ENCODE measurements at places on chromosomes 1 and 21.

DNA sequence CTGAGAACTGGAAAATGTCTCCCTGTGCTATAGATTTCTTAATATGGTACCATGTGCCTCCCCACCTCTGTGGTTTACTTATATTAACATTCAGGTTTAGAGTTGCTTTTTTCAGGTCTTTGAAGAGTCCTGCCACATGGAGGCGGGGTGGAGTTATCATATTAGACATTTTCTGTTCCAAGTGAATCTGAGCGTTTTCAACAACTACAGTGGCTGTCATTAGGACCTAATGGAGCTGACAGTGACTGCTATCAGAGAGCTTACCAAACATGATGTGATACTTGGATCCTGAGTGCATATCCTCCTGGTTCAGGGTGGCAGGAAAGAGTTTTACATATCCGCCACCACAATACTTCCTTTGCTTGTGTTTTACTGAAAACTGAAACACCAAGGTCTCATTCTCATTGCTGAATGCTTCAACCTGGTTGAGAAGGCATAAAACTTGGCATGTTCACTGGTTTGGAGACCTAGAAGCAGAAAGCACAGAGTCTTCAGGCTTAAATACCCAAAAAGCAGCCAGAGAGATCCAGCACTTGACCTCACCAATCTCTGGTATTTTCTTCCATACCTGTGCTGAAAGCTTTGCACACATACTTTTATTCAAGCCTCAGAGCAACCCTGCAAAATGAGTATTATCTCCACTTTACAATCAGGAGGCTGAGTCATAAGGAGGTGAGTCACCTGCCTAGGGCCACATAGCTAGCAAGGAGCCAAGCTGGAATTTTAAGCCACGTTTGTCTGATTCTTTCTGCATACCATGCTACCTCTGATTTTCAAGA, 47.4 kb upstream of the OSBPL9 start:
- peak; percentile 34 for DNase-seq

DNA sequence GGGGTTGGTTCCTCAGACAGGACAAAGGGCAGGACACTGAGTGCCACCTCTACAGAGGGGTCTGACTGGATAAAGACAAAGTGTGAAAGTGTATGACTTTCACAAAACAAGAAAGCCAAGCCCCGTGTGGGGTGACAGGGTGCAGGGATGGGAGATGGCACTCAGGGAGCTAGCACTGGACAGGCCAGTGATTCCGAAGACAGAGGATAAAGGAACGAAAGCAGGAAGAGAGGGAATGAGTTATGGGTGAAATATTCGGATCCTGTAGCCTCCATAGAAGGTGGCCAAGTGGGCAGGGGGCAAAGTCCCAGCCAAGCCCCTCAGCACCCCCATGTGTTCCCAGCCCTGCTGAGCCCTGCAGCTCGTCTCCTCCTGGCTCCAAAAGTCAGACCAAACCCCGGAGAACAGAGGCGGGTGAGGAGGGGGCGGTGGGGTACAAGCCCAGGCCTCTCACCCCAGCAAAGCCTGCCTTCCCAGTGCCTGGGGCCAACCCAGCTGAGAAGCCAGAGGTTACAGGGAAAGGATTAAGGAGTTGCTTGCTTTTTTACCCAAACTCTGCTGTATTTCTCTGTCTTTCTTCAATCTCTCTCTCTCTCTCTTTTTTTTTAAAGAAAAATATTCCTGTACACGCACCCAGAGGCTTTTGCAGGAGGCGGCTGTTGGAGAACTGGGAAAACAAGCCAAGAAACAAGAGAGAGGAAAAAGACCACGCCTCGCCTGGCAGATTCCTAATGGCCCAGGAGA, 14.0 kb upstream of the WASF2 start:
- DNase-seq = no peak

- no peak for DNase-seq
Measured at GRCh38 chr1:24329331-24329730, 10.2 kb downstream of the GRHL3 start.

GRCh38 chr1:190940951-190941350, 463.3 kb upstream of the BRINP3 start:
- no peak for DNase-seq

DNA sequence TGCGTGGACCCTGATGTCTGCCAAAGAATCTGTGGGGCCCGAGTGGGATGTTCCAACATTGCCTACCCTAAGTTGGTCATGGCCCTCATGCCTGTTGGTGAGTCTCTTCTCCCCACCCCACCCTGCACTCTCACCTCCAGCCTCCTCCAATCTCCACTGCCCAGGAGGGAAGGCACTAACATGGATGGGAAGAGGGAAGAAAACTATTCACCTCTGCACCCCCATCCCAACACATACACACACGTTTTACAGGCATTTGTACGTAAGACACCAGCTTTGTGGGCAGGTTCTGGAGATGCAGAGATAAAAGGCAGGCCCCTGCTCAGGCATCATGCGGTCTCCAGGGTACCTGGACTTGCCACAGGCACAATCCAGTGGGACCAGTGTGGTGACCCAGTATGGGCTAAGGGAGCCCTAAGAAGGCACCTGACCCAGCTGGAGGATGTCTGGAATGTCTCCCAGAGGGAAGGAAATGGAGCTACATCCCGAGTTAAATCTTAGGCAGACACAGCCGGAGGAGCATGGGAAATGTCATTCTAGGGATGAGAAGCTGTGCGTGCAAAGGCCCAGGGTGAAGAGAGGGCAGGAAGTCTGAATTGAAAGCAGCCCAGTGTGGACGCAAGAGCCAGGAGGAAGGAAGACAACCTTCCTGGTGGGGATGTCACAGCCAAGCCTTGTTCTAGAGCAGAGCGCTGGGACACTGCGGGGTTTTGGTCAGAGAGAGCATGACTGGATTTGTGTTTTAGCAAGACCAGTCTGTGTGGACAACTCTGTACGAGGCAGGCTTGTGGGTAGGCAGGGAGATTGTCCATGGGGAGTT, 11.4 kb downstream of the SLC5A9 start:
- no peak for DNase-seq

DNA sequence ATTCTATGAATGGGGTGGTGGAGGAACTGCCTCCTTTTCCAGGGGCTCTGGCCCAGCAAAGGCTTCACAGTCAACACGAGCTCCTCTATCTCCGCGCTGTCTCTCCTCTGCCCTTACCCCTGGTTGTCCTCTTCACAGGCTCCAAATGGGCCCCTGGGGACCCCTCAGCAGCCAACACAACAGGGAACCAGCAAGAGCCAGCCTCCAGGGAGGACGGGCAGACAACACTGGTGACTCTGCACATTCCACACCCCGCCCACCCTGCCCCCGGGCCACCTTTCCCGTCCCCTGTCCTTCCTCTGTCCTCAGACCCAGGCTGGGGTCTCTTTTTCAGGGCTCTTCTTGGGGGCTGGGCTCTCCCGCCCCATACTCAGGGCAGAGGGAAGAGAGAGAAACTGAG, 17.5 kb upstream of the ETV3 start:
- DNase-seq = no peak

GRCh38 chr1:186978596-186979556, 150.1 kb downstream of the PLA2G4A start:
- DNase-seq = no peak

- DNase-seq = no peak
Measured at GRCh38 chr1:60114745-60115318, 41.3 kb upstream of the C1orf87 start.

DNA sequence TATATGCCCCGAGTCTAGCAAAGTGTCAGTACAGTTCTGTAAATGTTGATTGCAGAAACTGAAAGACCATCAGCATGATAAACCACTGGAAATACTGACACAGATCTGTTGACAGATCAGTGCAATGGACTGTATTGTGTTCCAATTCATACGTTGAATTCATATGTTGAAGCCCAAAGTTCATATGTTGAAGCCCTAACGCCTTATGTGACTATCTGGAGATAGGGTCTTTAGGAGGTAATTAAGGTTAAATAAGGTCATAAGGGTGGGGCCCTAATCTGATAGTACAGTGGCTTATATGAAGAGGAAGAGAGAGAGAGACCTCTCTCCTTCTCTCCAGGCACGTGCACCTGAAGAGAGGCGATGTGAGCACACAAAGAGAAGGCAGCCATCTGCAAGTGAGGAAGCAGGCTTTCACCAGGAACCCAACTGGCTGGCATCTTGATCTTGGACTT, 144.7 kb downstream of the MRPL39 start:
- no peak for DNase-seq

- peak; percentile 33 for DNase-seq
Measured at GRCh38 chr1:28509705-28510272, 3.9 kb downstream of the RCC1 start.

- no peak for DNase-seq
Measured at GRCh38 chr1:246058466-246058865, 448.6 kb downstream of the SMYD3 start.

DNA sequence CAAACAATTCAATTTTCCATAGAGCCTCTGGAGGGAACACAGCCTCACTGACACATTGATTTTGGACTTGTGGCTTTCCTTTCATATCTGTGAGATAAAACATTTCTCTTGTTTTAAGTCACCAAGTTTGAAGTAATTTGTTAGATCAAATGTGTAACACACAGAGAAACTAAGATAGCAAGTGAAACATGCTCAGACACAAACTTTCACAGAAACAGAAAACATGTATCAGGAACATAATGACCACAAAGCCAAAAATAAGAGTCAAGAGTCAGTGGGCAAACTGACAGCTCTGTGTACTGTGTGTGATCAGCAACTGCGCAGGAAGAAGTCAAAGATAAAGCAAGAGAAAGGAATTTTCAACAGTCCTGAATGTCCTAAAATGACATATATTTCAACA, 1237.5 kb downstream of the AMY1C start:
- no peak for DNase-seq

DNA sequence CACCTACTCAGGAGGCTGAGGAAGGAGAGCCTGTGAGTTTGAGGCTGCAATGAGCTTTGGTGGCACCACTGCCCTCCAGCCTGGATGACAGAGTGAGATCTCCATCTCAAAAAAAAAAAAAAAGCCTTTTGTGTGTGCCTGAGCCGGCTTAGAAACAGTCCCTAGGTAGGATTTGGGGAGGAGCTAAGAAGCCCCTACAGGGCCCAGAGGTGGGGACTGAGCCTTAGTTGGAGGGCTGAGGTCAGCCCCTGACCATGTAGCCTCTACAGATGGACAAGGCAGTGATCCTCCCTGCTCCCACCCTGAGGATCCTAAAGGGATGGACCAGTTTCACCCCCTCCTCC, 2.5 kb downstream of the ADAMTSL4 start:
- DNase-seq = no peak

DNA sequence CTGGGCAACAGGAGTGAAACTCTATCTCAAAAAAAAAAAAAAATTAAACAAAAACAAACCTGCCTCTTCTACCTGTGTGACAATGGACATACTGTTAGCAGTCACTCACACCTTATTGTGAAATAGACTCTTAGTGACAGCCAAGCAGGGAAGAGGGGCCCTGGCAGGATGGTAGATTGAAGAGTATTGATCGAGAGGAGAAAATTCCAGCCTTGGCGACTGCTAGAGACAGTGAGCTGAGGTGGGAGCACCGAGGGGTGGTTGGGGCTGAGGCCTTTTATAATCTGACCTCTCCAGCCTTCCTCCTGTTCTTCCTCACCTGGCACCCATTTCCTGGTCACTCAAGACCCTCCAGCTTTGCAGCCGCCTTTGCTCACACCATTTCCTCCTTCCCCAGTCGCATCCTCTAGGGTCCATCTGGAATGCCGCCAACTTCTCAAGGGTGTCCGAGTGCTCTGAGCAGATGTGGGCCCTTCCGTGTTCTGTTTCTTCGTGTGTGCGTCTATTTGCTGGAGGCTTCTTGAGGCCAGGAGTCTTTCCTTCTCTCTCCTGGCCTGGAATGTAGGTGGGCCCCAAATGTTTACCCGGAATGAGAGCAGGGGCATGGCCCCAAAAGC, 196.9 kb upstream of the TMEM51 start:
- no peak for DNase-seq

DNA sequence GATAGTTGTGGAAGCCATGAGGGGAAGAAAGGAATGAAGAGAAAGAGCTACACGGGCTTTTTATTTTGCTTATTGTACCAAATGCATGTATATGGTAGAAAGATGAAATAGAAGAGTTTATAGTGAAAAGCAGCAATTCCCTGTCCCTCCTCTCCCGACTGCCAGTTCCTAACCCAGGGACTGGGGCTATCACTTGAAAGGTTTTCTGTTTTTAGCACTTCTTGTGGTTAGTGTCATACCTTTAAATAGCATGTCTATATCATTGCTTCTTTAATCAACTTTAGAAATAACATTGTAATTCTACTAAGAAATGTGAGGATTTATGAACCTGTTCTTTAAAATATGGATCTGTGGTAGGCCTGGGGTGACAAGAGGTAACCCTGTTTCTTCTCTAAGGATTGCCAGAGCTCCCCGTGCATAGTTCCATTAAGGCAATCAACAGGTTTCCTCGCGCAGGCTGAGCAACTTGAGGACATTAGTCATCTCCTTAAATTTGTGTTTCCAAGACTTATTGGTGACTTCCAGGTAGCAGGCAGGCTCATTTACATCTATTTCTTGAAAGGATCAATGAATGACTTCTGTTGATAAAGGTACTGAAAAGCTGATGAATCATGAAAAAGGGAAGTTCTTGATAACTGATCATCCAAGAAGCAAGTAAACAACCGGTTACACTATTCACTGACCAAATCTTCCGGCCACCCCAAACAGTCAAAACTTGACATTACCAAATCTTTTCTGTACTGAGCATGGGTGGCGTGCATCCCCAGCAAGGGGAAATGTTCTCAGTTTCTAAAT, 37.8 kb upstream of the S1PR1 start:
- DNase-seq = peak; percentile 26

DNA sequence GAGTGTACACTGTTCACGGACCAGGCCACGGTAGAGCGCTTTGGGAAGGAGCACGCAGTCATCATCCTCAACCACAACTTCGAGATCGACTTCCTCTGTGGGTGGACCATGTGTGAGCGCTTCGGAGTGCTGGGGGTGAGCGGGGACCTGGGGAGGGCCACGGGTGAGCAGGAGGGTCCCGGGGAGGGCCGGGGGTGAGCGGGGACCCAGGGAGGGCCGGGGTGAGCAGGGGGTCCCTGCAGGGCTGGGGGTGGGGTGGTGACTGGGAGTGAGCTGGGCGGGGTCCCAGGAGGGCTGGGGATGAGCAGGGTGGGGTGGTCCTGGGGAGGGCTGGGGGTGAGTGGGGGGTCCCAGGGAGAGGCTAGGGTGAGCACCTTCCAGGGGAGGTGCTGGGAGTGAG, 44.1 kb upstream of the TRAPPC10 start:
- no peak for DNase-seq

DNA sequence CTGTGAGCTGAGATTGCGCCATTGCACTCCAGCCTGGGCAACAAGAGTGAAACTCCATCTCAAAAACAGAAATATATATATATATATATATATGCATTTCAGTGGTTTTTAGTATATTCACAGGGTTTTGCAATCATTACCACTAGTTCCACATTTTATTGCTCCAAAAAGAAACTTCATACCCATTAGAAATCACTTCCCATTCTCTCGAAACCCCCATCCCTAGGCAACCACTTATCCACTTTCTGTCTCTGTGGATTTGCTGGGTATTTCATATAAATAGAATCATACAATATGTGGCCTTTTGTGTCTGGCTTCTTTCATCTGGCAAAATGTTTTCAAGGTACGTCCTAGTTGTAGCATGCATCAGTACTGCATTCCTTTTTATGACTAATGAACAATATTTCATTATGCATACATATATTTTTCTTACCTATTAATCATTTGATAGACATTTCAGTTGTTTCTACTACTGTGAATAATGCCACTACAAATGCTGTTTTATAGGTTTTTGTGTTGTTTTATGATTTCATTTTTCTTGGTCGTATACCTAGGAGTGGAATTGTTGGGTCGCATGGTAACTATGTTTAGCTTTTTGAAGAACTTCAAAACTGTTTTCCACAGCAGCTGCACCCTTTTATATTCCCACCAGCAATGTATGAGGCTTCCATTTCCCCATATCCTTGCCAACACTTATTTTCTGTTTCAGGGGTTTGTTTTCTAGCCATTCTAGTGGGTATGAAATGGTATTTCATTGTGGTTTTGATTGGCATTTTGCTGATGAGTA, 95.9 kb downstream of the PHTF1 start:
- no peak for DNase-seq
